ENCODE measurements at places on chromosomes 3 and 15.

GRCh38 chr3:171783086-171783485 lies 27.2 kb downstream of the PLD1 start:
- DNase-seq, result no peak

DNA sequence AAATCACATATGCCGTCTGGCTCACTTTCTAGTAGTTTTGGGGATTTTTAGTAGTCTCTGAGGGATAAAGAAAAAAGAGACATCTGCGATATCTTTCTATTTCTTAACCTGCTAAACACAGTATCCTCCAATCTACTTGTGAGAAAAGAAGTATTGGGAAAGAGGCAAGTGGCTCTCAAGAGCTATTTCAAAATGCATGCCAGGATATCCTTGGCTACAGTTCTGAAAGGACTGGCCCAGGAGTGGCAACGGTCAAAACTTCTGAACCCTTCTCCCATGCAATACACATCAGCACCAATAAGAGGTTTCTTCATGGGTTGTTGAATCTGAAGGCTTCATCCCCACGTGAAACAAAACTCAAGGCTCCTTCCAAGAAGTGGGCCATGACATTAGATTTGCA lies 204.0 kb upstream of the WNT5A start:
- no peak for DNase-seq

GRCh38 chr3:122671553-122671952 lies 9.1 kb upstream of the PARP14 start:
- no peak for DNase-seq

DNA sequence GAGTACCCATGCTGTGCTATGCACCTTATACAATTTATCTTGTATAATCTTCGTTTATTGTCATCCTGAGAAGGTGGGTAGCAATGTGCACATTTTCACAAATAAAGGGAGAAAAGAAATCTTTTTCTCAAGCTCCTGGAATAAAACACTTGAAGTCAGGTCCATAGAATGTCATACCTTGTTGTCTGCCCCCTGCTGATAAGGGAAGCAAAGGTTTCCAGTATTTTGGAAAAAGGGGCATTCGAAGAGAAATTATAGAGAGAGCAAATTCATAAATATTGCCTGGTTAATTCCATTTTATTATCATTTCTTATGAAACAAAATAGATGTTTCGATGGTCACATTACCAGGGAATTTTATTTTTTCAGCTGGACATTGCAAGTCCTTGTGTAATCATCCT lies 277.8 kb downstream of the RAP2B start:
- no peak for DNase-seq

- no peak for DNase-seq
These were observed 43.3 kb downstream of the UBXN7 start for GRCh38 chr3:196388956-196389355.

- DNase-seq, result no peak
These were observed 26.8 kb upstream of the LIMD1 start for GRCh38 chr3:45567730-45568172.

- no peak for DNase-seq
These were observed 92.8 kb upstream of the ADAMTS17 start for GRCh38 chr15:100434561-100434960.

DNA sequence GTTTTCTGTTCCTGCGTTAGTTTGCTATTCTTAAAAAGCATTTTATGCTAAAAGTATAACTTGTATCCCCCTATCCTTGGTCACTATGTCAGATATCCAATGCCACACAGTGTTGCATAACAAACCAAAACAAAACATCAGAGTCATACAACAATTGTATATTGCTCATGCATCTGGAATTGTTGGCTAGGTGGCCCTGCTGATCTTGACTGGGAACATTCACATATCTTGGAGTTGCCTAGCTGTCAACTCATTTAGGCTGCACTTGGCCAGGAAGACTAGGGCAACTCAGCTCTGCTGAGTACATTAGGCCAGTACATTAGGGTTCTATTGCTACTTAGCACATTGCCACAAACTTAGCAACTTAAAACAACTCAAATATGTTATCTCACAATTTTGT lies 706.5 kb upstream of the UBE2E2 start:
- no peak for DNase-seq

- no peak for DNase-seq
These were observed 196.0 kb downstream of the SUCLG2 start for GRCh38 chr3:67458408-67458807.

DNA sequence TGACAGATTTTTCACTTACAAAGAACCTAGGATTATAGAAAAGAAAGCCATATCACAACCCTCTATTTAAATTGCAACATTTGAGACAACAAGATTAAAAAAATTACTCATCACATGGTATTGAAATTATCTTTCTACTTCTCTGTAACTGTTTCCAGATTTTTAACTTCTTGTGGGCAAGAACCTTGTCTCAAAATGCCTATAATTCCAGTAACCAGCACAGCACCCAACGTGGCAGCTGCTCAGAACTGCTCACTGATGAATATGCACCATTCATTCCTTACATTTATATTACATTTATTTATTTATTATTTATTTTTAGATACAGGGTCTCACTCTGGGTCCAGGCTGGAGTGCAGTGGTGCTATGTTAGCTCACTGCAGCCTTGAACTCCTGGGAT lies 216.1 kb downstream of the THRB start:
- no peak for DNase-seq

GRCh38 chr3:62151591-62151990 lies 221.8 kb downstream of the FEZF2 start:
- no peak for DNase-seq

DNA sequence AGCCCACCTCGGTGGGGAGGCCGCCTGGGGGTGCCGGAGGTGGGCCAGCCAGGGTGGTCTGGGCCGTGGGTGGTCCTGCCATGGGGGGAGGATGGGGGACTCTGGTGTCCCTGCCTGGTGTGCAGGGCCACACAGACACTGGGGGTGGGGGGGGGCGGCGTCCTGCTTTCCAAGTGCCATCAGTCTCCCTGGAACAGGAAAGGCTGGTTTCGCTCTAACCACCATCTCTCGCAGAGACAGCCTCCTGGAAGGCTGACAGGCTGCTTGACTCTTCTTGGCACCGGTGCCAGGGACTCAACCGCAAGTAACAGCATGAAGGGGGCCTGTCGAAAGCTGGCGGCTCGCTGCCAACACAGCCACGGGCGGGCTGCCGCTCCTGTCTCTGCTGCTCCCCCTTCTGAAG lies 40.3 kb downstream of the RGMA start:
- DNase-seq, result no peak

- DNase-seq, result no peak
These were observed 70.5 kb upstream of the XCR1 start for GRCh38 chr3:46097691-46098241.
